Ovary (tissue), 10 donors: ENCODE measurements at places on chromosomes 3 and 15.

DNA sequence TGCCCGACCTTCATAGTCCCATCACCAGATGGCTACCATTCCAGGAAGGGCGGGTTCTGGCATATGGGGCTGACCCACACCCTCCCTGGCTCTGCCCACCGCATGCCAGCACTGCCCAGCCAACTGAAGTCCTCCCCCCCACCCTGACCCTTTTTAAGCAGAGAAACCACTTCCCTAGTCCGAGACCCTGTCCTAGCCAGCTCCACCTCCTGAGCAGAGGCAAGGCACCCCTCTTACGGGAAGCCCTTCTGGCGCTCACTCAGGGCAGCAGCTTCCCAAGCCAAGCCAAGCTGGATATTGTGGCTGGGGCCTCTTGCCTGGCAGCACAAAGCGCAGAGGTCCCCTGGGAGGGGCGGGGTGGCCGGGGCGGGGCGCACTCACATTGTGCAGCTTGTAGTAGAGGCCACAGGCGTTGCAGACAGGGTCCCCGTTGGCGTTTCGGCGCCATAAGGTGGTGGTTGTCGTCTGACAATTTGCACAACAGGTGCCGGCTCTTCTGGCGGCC is 11.5 kb downstream of the GATA2 start:
- no peak for DNase-seq

DNA sequence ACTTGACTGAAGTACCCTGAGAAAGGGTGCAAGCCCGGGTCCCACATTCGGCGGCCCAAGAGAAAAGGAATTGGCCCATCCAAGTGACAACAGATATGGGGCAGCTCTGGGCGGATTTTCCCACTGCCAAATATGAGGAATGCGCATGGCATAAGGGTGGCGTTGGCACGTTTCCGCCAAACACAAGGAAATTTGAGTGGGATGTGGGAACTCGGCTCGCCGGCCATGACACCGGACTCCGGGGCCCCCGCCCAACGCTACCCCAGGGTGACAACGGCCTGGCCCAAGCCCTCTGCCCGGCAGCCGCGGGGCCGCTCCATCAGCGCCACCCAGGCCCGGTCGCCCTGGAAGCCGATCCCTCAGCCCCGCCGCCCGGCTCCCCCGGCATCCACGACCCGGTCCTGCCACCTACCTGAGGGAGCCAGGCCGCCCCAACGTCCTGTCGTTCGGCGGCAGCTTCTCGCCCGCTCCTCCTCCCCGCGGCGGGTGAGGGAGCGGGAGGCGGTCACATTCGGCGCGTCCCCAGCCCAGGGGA is 449 bp downstream of the RAF1 start:
- DNase-seq, result peak; percentile 47

GRCh38 chr3:105661461-105661860 is 207.4 kb downstream of the CBLB start:
- DNase-seq, result no peak

DNA sequence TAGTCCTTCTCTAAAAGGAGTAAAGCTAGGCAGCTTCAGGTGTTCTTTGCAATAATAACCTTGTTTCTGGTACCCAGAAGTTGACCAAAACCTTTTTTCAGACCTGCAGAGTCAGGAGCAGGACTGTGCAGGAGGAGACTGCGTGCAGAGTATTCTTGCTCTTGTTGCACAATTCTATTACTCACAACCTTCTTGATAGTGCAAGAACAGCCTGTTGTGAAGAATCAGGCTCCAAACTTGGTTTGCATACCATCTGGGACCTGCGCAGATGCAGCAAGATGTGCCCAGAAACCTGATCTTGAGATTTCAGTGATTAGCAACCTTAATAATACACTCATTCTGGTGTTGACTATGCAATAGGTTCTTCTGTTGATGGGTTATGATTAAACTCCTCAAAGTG is 111.9 kb downstream of the ATG7 start:
- no peak for DNase-seq

DNA sequence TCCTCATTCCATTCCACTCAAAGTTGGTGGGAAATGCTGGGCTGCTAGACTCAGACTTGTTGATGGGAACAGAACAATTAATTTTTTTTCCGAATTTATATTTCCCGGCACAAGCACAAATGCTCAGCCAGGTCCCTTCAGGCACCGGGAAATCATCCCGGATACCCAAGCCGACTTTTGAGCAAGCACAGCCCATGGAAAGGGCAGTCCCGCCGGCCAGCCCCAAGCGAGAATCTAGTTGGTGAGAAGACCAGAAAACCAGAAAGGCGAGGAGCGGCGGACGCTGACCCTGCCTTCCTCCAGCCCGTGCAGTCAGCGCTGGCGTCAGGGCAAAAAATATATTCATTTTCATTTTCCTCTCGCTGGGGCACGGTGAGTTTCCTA is 763 bp upstream of the ZIC4 start:
- no peak for DNase-seq

GRCh38 chr3:173583496-173583895 is 186.0 kb downstream of the NLGN1 start:
- DNase-seq, result no peak

GRCh38 chr3:137770835-137771399 is 6.8 kb downstream of the SOX14 start:
- no peak for DNase-seq

DNA sequence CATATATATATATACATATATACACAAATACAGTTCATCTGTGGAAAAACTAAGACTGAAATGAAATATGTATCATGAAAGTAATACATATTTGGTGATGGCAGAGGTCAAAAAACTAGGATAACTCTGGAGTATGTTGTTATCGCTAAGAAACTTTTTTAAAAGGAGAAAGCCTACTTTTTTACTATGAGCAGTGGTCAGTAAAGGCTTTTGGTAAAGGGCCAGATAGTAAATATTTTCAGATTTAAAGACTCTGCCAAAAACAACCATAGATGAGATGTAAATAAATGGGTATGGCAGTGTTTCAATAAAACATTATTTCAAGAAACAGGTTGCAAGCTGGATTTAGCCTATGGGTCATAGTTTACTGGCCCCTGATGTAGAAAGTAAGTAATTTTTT is 93.8 kb upstream of the TGFBR2 start:
- DNase-seq, result no peak

GRCh38 chr3:188305220-188305619 is 151.3 kb downstream of the LPP start:
- no peak for DNase-seq

- DNase-seq, result no peak
These were observed 97.9 kb upstream of the SOX2 start for GRCh38 chr3:181613813-181614212.

GRCh38 chr3:126156468-126156867 is 23.9 kb downstream of the ALDH1L1 start:
- no peak for DNase-seq

- no peak for DNase-seq
These were observed 42.8 kb upstream of the FEZF2 start for GRCh38 chr3:62416144-62416543.

DNA sequence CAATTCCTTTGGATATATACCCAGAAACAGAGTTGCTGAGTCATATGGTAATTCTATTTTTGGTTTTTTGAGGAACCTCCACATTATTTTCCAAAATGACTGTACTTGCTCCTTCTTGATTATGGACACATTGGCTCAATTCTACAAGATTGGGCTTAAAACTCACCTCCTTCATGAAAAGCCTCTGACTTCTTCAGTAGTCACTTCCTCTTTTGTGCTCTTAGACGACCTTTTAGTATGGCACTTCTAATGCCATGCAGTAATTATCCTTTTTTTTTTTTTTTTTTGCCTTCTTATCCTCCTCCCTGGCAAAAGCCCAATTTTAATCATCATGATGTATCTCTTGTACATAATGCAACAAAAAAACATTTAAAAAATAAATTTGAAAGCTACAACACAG is 33.0 kb upstream of the ABHD17C start:
- DNase-seq, result no peak

GRCh38 chr3:71559578-71560162 is 23.9 kb downstream of the FOXP1 start:
- no peak for DNase-seq

- DNase-seq, result no peak
These were observed 251.4 kb downstream of the ADAMTS17 start for GRCh38 chr15:100090411-100090810.

DNA sequence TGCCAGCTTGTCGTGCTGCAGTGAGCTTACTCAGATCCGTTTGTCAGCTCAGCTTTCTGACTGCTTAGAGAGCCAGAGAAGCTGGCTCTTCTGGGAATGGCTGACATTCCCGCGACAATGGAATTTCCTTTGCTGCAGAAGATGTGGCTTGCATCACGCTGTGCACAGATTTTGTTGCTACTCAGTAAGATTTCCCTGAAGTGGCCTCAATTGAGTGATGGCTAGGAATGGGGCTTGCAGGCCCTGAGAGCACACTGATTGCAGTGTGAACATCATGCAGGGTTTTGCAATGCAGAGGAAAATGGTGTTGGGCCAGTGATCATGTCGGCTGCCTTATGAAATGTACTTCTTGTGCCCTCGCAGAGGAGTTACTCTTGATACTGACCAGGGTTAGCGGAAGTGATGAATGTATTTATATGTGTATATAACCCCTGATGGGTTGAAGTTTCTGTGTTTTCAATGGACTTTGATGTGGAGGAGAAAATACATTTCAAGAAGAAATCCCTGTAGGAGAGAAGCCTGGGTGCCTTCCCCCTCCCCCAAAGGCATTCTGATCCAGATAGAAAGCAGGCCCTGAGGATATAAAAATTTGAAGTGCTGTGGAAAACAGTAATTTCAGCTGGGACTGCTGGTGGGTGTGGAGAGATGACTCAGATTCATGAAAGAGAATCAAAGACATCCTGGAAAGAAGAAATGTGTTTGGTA is 102.5 kb upstream of the PDZRN3 start:
- no peak for DNase-seq

DNA sequence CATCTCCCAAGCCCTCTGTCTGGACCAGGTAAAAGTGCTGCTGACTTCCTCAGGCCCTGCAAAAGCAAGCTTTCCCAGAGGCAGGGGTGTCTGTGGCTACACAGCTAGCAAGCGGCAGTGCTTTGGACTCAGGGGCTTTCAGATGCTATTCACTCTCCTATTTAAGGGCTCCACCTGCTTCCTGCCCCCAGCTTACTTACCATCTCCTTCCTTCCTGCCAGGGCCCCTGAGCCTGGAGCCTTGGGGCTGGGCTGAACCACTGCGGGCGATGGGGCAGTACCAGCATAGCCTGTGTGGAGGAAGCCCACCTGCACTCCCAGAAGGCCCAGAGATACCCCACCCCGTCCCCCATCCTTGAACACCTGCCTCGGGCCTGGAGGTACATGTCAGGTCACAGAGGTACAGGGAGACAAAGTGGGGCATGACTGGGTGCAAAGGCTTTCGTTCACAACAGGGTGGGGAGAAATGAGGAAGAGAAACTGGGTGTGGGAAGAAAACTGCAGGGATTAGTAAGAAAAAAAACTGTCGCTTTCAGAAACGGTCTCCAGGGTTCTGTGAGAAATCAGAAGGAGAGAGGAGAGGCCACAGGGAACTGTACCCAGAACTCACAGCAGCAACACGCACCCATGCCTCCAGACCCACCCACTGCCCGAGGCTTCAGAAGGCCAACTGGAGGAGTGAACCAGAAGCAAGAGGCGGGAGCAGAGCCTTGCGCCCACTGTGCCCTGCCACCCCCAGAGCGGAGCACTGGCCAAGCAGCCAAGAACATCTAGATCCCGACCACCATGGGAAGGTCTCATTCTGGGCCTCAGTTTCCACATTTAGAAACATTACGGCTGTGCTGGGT is 49.5 kb downstream of the CCDC12 start:
- no peak for DNase-seq

GRCh38 chr3:53144446-53144845 is 14.2 kb upstream of the RFT1 start:
- DNase-seq, result no peak

GRCh38 chr3:69081583-69082262 is 1.6 kb upstream of the UBA3 start:
- no peak for DNase-seq

GRCh38 chr15:53126144-53126543 is 336.0 kb upstream of the ONECUT1 start:
- DNase-seq, result no peak

DNA sequence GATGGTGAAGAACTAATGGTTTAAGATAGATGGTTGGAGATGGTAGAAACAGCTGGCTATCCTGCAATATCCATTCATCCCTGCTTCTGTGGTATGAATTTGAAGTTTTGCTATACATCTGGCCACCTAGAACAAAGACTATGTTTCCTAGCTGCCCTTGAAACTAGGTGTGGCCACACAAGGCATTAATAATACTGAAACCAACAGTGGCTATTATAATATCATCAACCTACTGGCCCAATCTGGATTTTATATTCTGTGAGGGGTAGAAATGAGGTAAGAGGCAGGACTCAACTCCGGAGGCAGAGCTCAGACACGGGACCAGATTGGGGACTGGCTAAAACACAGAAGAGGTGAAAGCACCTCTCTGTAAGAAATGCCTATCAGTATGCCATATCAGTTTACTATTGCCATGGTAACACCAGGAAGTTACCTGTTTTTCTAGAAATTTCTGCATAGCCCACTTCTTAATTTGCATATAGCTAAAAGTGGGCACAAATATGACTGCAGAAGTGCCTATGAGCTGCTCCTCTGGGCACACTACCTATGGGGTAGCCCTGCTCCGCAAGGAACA is 8.4 kb downstream of the IFT80 start:
- DNase-seq, result no peak

GRCh38 chr3:189584645-189585044 is 46.5 kb upstream of the TP63 start:
- DNase-seq, result no peak

DNA sequence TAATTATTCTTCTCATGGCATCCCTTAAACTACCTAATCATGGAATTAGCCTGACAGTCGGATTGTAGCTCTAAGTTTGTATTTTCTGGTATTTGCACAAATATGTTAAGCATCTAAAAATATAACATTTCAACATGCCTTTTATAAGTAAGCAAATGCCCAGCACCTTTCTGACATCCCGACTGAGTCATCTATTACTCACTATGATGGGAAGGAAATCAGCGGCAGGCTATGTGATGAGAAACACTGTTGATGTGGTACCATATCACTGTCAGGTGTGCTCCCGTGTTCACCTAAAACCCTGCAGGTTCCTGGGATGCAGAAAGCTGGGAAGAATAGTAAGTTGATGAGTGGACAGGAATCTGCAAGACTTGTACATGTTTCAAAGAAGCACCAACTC is 367.8 kb upstream of the IL12A start:
- no peak for DNase-seq
